ENCODE measurements at places on chromosomes 16 and 17.

DNA sequence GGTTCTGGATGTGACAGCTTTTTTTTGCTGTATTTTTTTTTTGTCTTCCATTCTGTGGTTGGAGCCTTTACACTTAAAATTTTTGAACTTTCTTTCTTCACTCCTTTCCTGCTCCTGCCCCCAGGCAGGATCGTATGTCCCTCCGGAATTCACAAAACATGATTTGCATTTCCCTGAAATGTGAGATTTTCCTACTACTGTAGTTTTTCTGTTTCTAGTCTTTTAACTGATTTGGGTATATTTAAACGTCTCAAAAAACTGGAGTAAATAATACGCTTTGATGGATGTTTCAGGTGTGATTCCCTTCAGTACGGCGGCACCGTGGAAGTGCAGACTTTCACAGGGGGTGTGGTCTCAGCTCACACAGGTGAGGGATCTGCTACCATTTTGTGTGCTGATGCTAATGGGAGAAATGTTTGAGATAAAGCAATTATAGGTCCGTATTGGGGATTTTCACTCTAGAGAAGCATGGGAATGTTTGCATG, 686 bp downstream of the SRCAP start:
- DNase-seq, result no peak

DNA sequence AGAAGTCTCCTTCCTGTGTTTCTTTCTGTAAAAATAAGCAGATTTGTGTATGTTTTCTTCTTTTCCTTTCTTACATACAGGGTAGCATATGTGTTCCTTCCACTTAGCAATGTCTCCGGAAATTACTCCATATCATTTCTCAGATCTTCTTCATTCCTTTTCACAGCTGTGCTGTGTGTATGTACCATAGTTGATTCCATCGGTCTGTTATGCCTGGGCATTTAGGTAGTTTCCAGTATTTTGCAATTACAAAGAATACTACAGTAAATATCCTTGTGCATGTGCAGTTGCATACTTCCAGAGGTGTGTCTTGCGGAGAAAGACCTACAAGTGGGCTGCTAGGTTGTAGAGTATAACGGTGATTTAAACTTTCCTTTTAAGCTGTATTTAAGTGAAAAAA, 69.8 kb downstream of the CLEC16A start:
- no peak for DNase-seq

DNA sequence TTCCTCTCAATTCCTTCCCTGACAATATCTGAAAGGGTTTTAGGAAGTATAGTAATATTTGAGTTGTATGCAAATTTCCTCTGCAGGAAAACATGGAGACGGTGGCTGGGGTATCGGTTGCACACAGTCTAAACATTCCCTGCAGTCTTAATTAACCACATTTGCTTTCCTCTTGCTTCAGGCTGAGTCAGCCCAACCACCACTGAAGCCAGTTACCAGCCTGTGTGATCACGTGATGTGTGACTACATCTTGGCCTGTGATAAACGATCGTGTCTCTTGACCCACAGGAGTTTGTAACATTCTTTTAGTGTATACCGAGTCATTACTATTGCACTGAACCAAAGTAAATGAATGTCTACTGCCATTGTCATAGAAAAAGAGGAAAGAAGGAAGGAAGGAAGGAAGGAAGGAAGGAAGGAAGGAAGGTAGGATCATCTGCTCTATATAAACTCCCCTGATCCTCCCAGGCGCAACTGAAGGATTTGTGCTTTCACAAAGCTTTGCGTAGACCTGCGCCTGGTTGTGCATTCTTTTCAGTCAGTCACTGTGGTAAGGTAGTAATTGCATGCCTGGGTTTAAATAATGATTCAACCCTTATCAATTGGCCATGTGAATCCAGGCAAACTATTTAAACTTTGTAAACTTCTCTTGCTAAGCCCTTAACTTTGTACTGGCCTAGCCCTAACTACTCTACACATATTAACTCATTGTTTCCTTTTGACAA, 280.6 kb upstream of the SALL1 start:
- DNase-seq, result no peak

DNA sequence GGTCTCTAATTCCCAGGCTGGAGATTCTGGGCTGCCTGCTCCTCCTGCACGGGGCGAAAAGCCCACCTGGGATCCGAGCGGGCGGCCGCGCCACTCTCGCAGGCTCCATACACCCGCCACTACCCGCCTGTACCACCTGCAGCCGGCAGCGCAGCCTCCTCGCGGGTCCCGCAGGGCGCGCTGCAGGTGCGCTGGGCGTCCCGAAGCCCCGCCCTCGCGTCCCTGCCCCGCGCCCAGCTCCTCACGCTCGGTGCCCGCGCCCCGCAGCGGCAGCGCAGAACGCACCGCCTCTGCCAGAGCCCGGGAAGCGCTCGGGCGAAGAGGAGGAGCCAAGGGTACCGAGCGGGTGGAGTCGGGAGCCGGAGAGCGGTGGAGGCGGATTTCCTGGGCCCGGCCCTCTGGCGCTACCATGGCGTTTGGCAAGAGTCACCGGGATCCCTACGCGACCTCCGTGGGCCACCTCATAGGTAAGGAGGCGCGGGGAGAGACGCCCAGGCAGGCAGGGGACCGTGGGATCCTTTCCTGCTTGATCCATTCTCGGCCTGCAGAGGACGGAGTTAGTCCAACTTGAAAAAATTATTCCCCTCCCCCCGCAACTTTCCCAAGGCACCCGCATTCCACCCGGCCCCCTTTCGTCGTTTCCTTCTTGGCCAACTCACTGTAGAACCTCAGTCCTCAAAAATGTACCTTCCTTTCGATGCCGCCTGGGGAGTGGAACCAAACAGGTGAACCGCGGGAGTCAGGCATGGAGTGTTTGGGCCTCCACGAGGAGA, at the start of gene TOM1L1:
TSS of gene TOM1L1 (plus strand) at position 396 of the 773 bp plus-strand sequence. CDS start at position 410, 14 bp downstream.
- DNase-seq, result peak; percentile 58

DNA sequence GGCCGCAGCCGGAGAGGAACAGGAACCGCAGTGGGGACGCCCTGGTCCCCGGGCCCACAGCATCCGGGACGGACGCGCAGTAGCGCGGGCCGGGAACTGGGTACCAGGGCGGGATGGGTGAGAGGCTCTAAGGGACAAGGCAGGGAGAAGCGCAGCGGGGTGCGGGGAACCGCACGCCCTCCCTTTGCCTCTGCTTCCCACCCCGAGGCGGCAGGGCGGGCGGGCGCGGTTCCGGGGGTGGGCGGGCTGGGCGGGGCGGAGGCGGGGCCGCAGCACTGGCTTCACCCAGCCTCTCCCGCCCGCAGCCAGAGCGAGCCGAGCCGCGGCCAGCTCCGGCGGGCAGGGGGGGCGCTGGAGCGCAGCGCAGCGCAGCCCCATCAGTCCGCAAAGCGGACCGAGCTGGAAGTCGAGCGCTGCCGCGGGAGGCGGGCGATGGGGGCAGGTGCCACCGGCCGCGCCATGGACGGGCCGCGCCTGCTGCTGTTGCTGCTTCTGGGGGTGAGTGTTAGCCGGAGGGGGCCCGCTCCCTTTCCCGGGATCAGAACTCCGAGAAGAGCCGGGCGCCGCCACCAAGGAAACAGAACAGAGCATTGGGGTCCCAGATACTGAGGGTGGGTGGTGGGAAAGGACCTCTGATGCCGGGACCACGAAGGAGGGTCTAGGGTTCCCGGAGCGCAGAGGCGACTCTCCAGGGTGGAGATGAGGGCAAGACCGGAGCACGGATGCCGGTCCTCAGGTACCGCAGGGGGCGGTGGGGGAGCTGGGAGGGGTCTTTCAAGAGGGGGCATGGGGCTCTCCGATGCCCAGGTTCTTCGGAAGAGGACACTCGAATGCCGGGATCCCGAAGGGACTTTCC, at the start of gene NGFR:
TSS of gene NGFR (plus strand) at position 308 of the 856 bp plus-strand sequence. CDS start at position 433, 125 bp downstream.
- DNase-seq, result no peak

- DNase-seq, result no peak
Observed at GRCh38 chr17:64177311-64178010, 47.5 kb upstream of the ERN1 start.

GRCh38 chr17:76641501-76641900, 2.1 kb downstream of the ST6GALNAC1 start:
- DNase-seq, result no peak

DNA sequence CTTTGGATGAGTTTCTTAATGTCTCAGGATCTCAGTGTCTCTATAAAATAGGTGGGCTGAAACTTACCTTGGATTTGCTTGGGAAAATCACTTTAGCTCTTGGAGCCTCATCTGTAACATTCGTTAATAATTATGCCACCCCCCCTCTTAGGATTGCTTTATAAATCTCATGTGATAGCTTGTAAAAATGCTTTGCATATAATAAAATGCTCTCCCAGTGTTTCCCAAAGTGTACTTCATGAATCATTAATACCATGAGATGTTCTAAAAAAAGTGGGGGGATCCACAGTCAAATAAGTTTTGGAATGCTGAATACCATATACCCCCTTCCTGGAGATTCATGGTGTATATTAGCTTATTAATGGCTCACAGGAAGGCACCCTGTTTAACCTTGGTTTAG, 5.2 kb downstream of the KRT39 start:
- no peak for DNase-seq

DNA sequence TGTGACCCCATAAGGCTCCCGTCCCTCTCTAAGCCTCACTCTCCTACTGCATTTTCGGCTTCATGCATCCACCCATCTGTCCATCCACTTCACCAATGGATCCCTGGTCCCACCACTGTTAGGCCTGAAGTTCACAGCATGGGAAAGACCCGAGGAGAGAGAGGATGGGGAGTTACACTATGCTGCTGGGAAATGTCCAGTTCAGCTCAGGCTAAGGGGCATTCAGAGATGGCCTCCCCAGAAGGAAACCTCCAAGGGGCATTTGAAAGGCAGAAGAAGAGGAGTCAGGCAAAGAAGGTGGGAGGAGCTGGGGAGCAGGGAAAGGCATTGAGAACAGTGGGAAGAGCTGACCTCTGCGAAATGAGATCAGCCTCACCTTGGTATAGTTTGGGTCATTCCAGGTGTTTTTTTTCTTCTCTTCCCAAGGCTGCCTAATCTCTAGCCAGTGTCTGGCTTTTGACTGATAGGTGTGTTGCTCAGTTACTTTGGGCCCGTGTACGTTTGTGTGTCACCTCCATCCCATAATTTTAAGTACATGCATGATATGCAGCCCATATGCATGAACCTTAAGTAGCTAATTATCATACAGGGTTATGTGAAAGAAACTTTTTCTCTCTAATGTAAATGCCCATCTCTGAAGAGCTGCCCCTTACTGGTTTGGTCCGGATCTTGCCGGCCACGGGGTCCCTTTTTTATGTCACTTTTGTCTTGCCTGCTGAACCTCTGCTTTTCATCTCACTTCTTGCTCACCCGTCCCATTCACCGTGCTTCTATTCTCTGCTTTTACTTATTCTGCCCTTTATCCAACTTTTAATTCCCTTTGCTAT, 11.6 kb upstream of the DRC7 start:
- no peak for DNase-seq

- no peak for DNase-seq
Observed at GRCh38 chr17:19873346-19873745, 5.6 kb upstream of the ULK2 start.

- no peak for DNase-seq
Observed at GRCh38 chr16:12881740-12882139, 19.7 kb upstream of the SHISA9 start.

DNA sequence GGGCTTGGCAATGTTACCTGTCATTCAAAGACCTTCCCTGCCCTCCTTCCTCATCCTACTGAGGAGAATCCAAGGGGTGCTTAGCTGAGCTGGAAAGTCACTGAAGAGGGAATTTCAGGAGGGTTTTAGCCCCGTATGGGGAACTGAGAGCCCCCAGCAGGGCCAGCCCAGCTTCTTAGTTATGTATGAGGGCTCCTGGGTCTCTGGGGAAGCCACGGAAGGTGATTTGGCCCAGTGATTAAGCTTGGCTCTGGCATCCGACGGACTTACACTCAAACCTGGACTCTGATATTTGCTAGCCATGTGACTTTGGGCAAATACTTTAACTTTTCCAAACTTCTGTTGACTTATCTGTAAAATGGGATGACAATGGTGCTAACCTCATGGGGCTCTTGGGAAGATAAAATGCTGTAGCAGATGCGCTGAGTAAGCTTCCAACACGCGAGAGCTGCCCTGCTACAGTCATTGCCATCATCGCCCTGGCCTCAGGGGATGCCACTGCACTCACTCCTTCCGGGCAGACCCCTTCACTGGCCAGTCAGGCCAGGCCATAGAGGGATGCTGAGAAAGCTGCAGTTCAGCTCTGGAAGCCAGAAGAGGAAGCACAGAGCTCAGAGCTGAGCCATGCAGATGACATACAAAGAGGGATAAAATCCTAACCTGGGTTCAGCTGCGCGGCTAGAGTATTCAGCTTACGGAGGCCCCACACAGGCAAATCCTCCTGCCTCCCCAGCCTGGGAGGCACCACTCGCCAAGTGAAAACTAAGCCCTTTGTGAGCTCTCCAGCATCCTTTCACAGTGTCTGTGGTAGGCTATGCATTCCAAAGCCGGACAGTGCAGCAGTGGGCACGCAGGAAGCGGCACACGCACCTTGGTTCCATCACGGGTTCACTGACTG, 44.9 kb upstream of the PIK3R6 start:
- DNase-seq, result no peak

GRCh38 chr17:64130559-64131001, 636 bp upstream of the ERN1 start:
- no peak for DNase-seq
